ENCODE measurements at places on chromosomes 7 and 10.
A peak's percentile ranks its signal among the peaks of the same experiment; 100 is the strongest.

- DNase-seq: peak; percentile 10
These were observed 31.7 kb downstream of the PAPOLB start for GRCh38 chr7:4830176-4830575.

GRCh38 chr7:77524731-77525130 is 12.4 kb upstream of the PTPN12 start:
- no peak for DNase-seq

DNA sequence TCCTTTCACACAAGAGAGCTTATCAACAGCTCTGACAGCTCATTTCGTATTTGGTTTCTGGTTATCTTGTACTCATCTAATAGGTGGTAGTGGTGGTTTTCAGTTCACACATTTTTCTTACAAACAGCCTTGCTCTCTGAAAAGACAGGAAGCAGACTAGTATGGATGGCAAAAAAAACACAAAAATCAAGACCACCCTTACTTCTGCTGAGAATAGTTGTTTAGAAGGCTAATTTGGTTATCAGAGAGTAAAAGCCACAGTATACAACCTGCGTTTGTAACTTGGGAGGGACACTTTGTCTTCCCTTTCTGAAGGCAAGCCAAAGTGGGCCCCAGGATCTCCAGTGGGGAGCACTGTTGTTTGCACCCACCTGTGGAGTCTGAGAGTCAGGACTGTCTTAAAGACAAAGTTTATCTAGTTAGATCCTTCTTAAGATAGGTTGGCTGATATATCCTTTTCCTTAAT is 68.0 kb downstream of the PIP4K2A start:
- no peak for DNase-seq

DNA sequence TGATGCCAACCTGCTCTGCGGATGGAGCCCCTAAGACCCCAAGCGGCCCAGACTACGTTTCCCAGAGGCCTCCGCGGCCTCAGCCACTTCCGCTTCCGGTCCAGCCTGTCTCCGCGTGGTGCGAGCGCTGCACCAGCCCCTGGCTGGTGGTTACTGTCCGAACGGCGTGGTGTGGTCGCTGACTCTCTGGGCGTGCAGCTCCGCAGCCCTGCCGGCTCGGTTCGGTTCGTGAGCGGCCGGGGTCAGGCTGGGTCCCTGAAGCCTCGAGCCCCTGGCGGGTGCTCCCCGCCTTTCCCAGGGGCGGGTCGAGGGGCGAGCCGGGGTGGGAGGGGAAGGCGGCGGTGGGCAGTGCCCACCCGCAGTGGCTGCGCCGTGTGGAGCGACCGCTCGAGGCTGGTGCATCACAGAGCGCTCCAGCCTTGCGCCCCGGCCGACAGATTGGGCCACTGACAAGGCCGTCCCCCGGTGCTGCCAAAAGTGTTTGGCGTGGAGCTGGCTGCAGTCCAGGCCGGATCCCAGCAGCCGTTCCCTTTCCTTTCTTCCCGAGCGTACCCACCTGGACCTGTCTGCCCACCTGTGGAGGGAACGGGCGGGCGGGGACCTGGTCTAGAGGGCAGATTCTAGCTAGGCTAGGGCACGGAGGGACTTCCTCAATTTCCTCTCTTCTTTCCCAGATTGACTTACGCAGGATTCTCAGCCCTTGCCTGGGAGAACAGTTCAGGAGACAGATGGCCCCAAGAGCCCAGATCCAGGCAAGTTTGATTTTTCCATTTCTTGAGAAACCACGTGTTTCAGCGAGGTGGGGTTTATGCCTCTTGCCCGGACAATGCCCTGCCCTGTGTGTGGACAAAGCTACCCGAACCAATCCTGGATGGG is at the start of gene ZNF485:
Gene ZNF485, plus strand, starts transcription at position 116 of the 876 bp plus-strand sequence. Its CDS starts 613 bp downstream, at position 729.
- peak; percentile 38 for DNase-seq

- no peak for DNase-seq
These were observed 404.5 kb downstream of the ADRA2A start for GRCh38 chr10:111481261-111481826.

GRCh38 chr7:150464962-150465361 is 14.5 kb downstream of the GIMAP8 start:
- no peak for DNase-seq

DNA sequence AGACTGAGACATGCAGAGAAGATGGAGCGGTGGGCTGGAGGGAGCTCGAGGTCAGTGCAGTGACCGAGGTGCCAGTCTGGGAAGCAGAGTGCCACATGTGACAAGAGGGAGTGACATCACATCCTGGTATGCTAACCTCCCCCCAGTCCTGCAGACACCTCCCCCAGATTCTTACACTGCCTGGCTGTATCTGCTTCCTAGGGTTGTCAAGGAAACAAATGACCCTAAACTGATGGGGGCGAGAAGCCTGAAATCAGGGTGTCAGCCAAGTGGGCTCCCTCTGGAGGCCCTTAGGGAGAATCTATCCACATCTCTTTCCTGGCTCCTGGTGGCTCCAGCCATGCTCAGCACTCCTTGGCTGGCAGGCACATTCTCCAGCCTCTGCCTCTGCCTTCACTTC is 316.1 kb upstream of the ZMIZ1 start:
- DNase-seq: no peak

DNA sequence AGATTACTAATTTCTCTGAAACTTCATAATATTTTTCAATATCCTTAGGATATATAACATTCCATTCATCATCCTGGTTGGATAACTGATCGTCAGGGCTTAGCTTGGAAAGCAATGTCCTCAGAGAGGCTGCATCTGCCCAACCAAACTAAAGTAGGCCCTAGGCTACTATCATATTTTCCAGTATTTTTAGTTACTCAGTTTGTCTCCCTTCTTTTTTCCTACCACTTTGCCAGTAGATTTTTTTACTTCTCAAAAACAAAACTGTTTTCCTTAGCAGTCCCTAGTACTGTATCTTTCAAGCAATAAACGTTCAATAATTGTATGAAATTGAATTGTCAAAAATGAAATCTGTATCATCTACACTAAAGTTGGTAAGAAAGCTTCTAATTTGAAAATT is 452.0 kb downstream of the TFEC start:
- DNase-seq: no peak

GRCh38 chr10:35546824-35547225 is 58.3 kb upstream of the GJD4 start:
- no peak for DNase-seq

DNA sequence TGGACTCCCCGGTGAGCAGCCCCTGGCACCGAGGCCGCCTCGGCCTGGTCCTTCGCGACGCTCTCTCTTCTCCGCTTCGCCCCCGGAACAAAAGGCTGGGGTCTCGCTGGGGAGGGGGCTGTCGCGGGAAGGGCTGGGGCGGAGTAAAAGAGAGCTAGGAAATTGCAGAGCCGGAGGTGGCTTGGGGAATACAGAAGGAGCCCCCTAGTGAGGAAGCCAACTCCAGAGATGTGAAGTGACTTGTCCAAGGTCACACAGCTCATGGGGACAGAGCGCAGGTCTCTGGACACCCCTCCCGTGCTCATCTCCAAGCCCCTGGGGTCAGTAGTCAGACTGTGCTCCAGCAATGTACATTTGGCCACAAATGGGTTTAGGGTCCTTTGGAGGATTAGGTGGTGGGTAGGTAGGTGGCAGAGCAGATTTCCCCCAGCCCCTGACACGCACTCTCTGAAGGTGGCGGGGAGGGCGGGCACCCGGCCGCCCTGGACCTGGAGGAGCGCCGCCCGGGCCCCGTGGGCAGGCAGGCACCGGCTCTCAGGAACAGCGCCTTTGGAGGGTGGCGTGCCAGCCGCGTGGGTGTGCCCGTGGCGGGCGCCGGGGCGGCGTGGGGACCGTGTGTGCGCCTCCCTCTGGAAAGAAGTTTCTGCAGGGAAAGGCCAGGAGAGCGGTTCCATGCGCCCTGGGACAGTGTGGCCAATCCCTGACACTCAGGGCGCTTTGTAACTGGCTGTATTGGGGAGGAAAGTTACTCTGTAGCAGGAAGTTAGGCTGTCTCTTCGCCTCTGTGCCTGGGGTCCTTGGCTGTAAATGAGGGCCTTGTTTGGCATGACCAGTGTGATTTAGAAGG is 910 bp downstream of the WIPF3 start:
- DNase-seq: no peak

DNA sequence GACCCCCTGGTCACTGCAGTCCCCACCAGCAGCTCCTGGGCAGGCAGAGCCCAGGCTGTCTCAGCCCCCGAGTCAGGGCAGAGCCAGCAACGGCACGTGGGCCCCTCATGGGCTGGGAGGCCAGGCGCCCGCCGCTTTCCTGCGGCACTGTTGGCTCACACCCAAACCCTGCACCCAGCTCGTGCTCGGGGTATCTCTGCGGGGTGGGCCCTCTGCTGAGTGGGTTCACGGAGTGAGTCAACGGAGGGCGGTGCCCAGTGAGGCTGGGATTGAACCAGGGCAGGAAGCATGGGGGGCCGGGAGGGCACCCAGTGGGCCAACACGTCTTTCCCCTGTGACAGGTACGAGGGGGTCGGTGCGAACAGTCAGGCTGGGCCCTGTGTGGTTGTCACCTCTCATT is 28.9 kb downstream of the ADAP1 start:
- peak; percentile 85 for DNase-seq

DNA sequence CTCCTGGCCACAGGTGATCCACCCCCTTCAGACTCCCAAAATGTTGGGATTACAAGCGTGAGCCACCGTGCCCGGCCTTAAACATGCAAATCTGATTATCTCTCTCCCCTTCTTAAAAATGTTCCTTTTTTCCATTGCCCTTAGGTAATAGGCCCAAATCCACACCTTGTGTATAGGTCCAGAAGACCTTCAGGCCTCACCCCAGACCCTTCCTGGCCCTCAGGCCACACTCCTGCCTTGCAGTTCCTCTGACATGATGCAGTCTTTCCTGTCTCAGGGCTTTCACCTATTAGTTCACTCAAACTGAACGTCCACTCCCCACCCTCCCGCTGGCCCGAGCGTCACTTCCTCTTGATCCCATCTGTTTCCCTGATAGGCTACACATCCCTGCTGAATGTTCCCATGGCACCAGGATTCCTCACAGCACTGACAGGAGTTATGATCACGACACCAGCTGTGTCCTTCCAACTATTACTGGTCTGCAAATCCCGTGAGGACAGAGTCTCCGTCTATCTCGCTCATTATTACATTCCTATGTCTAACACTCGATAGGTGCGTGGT is 46.4 kb downstream of the DENND2A start:
- no peak for DNase-seq

- DNase-seq: no peak
These were observed 277.6 kb downstream of the HGF start for GRCh38 chr7:81492240-81492639.

DNA sequence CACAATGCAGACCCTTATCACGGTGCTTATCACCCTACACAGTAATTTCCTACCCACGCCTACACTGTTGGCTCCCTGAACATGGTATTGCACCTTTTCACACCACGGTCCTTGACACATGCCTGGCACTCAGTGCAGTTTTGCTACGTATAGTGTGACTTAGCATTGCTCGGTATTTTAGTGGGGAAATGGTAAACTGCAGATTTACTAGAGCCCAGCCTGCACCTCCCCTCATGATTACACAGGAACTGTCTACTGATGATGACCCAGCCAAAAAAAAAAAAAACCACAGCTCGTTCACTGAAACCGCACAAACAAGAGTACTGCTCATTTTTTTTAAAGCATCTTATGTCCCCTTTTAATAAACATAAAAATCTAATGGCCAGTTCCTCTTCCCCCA is 124.2 kb upstream of the ZNF746 start:
- DNase-seq: peak; percentile 59

DNA sequence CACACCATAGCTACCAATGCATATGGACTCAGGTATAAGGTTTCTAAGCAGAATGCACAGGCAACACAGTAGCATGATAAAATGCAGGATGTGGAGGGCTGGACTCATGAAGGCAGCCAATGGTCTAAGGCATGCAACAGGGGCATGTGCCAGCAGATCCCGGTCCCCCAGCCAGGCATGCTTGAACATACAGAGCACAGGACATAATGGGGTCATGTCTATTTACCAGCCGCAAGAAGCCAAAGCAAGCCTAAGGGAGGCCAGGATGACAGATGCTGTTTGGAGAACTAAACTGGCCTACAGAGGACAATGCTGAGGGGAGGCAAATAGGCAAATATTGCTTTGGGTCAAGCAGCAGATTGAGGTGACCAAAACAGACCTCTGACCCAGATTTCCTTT is 60.0 kb upstream of the PDLIM1 start:
- DNase-seq: no peak

- DNase-seq: no peak
These were observed 53.3 kb upstream of the ASAH2 start for GRCh38 chr10:50304660-50305059.

GRCh38 chr10:49161411-49161997 is 26.7 kb downstream of the TMEM273 start:
- DNase-seq: no peak

- DNase-seq: no peak
These were observed 330.3 kb upstream of the NPSR1 start for GRCh38 chr7:34327681-34328080.

GRCh38 chr10:97278491-97278989 is 13.9 kb downstream of the ARHGAP19 start:
- DNase-seq: peak; percentile 32

DNA sequence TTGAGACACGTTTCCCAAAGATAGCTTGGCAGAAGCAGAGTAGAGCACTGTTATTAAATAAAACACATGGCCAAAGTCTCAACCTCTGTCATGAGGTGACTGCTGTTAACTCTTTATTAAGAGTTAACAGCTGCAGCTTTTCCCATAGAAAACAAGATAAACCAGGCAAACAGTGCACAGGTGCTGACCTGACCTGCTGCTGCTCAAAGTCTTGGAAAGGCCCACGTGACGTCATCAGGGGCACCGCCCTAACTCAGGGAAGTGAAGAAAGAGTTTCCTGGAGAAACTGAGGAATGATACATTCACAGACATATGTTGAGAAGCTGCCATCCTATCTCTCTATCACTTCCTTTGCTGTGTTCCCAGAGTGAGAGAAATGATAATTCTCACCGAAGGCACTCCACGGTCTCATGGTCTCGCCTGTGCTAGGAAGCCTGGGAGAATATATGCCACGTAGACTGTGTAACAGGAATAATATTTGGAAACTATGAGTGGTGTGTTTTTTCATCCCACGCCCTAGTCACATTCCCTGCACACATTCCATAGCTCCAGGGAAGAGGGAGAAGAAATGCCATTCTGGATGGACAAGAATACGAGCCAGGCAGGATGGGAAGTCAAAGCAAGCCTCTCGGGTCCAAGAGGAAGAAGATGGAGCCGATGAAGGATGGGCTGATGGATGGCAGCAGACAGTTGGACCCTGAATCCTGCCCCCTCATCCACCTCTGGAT is 146.2 kb upstream of the NFE2L3 start:
- no peak for DNase-seq

GRCh38 chr7:14639329-14639728 is 263.2 kb downstream of the DGKB start:
- no peak for DNase-seq

DNA sequence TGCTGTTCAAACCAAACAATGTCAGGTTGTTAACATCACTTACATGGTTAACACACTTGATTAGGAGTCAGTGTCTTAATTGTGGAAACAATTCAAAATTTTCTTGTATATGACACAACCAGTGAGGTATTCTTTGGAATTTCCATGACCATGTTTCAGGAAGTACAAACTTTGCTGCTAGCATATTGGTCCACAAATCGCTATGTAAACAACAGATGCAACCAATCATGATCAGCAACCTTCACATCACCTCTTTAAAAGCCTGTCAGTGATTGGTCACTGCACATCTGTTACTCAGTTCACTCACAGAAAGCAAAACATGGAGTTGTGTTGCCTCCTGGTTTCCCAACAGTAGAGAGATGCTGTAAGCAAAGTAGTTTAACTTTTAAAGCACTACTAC is 108.9 kb upstream of the FAM3C start:
- no peak for DNase-seq

Data from CD8-positive, alpha-beta memory T cell (primary cell).